ENCODE measurements at places on chromosomes 12 and 14.

DNA sequence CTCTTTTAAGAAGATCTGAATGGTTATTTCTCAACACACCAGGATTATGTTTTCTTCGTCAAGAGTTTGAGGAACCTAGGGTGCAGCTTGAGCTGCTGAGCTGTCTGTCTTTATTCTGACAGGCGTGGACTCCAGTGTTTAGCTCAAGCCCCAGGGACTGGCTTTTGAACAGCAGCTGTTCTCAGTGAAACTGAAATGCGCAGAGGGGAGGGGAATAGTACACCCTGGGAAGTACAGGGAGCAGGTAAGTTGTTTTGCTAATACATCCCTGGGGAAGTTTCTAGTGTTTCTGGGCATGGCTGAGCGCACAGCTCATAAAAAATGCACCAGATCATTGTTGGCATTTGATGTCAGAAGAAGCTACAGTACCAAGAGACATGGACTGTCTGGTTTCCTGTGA lies 659.8 kb downstream of the DIO2 start:
- DNase-seq: no peak

GRCh38 chr14:21092273-21093011 lies 6.0 kb downstream of the ZNF219 start:
- DNase-seq: peak; percentile 73

- no peak for DNase-seq
Measured at GRCh38 chr12:84502180-84502860, 410.3 kb downstream of the SLC6A15 start.

DNA sequence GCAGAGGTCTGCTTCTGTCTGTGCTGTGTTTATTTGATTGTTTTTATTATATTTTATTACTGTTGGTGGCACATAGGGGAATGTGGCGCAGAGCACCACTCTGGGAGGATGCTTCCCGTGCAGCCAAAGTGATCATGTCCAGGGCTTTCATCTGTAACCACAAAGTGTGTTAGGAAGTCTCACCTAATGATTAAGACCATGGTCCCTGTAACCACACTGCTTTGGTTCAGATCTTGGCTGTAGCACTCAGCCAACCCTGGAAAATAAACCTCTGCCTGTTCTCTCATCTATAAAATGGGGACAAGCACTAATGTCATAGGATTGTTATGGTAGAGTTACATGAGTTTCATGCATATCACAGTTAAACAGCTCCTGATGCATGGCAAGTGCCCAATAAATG lies 1.9 kb downstream of the RESF1 start:
- no peak for DNase-seq

- no peak for DNase-seq
Measured at GRCh38 chr12:16492820-16493797, 112.9 kb downstream of the LMO3 start.

DNA sequence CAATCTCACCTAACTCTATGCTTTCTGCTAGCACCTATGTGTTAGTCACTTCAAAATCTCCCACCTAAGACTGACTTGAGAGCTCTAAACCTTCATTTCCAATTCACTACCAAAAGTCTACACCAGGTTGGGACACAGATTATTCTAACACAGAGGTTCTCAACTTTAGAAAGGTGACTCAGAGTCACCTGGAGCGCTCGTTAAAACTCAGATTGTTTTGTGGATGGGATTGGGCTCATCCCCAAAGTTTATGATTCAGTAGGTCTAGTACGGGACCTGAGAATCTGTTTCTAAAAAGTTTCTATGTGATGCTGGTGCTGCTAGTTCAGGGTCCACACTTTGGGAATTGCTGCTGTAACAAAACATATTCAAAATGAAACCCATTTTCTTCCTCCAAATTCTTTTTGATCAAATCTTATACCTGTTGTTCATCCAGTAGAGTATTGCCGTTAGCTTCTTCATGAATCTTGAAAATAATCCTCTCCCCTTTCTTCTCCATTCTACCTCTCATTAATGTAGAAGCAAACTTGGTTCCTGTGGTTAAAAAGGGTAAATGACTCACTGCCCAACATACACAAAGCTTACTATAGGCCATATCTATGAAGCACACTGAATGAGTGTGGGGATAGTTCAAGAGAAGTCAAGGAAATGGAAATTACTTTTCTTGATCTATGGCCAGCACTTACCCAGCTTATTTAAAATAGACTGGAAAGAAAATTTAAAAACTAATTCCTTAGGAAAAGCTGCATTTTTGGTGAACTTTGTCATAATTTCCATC lies 206.7 kb downstream of the KIF21A start:
- no peak for DNase-seq

DNA sequence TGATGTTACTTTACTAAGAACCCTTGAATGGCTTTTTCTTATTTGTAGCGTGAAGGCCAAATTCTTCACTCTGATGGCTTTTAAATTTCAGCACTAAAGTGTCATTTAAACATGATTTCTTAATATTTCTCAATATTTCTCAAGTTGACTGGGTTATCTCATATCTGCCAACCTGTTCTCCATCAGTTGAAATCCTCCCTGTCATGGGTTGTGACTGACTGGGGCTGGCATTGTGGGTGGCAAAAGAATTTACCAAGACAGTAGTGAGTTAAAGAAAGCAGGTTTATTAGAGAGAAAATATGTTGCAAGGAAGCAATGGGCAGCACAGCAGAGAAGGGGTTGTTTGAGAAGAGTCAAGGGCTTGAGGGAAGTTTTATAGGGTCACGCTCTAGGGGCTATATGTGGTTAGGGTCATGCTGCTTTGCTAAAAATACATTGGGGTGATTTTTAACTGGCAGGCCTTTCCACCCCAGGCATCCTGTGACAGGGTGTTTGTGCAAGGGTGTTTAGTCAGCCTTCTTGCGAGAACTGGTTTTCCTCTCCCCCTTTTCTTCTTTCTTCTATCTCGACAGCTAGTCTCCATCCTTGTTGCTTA lies 232.8 kb upstream of the SEL1L start:
- DNase-seq: no peak

GRCh38 chr14:73824127-73824526 lies 27.5 kb upstream of the PTGR2 start:
- no peak for DNase-seq

- DNase-seq: no peak
Measured at GRCh38 chr12:93059925-93060665, 131.0 kb upstream of the EEA1 start.

GRCh38 chr12:54135621-54136350 lies 53.0 kb downstream of the SMUG1 start:
- DNase-seq: no peak

GRCh38 chr12:19643635-19644034 lies 204.3 kb downstream of the AEBP2 start:
- no peak for DNase-seq

DNA sequence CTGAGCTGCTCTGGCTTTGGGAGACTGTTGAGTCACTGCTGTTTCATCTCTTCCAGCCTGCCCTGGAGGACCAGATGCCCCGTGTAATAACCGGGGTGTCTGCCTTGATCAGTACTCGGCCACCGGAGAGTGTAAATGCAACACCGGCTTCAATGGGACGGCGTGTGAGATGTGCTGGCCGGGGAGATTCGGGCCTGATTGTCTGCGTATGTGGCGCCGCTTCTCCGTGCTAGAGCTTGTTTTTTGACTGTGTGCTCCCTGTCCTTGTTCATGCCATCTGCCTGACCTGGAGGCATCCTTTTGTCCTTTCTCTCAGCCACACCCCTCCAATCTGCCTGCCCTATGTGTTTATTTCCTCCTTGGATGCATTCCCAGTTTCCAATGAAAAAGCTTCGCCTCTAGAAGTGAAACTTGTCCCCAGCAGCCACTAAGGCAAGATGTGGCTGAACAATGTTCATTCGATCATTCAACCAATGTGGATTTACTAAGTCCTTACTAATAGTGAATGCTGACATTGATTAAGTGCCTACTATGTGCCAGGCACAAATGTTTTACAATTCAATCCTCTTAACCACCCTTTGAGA lies 98.6 kb downstream of the NT5DC3 start:
- no peak for DNase-seq

- DNase-seq: no peak
Measured at GRCh38 chr12:43551971-43552559, at the start of gene ADAMTS20. Gene ADAMTS20 (minus strand): TSS chr12:43552203. CDS start chr12:43551921, 282 bp downstream.

GRCh38 chr14:104983231-104983721 lies 2.3 kb upstream of the CLBA1 start:
- no peak for DNase-seq

DNA sequence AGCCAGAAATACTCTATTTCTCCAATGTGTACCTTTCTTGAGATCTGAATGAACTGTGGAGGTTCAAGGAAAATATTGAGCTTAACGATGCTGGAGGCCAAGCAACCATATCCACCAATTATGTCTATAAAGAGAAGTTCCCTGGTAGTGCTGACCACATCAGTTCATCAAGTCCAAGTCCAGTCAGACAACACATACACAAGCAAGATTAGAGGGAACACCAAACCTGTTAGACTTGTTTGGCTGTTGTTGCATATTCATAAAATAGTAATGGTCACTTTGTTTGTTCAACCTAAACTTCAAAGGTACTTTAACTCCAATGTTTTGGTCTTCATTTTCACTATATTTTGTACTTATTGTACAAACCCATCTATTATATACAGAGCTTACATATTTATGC lies 81.6 kb downstream of the LMO3 start:
- no peak for DNase-seq

DNA sequence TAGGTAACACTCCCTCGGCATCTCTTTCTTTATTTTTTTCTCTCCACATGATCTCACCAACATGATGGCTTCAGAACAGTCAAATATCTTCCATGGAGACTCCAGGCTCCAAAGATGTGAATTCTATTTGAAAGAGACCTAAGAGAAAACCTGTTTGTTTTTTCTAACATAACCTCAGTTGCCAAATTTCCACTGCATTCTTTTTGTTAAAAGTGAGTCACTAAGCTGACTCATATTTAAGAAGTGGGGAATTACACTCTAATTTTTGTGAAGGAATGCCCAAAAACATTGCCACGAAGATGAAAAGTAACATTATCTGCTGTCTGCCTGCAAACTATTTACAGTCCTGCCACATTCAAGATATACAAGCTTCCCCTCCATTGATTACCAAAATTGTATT lies 1337.6 kb downstream of the LRFN5 start:
- no peak for DNase-seq

DNA sequence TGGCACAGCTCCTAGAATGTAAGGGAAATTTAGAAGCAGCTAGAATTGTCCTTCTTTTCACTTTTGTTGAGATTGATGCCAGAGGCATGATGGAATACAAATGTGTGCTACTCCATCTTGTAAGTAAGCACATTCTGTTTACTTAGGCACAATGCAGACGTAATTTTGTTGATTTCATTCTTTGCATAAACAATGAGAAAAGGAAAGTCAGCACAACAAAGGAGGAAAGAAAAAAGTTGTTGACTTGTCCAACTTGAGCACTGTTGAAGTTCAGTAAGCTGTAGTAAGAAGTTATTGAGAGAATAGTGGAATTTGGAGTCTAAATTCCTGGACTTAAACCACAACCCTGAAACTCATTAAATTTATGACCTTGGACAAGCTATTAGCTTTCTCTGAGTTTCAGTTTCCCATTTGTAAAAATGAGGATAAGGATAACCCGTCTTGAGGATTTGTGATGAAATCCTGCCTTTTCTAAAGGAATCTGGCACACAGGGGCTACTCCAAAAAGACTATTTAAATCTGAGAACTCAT lies 19.4 kb upstream of the CNTN1 start:
- DNase-seq: no peak

GRCh38 chr14:56268673-56269072 lies 150.5 kb downstream of the PELI2 start:
- DNase-seq: no peak

GRCh38 chr12:114328292-114328691 lies 77.7 kb downstream of the TBX5 start:
- no peak for DNase-seq

DNA sequence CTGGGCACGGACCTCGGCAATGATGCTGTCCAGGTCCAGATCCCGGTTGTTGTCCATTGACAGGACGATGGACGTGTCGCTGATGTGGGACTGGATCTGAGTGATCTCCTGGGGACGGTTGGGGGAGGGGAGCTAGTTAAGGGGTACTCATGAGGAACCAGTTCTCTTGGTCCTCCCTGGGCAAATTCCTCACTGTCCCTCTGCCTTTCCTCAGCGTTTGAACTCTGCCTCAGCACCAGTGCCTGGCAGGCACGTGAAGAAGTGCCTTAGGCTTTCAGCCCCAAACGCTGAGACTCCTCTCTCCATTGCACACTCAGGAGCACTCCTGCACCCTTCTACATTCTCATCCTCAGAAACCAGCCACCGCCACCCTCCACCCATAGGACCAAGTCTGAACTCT lies 9.7 kb downstream of the KRT72 start:
- DNase-seq: no peak

GRCh38 chr14:91059576-91060350 lies 678 bp downstream of the RPS6KA5 start:
- peak; percentile 17 for DNase-seq

GRCh38 chr12:49920241-49920914 lies 16.7 kb upstream of the FAIM2 start:
- no peak for DNase-seq

GRCh38 chr12:116599285-116600136 lies 40.3 kb downstream of the MAP1LC3B2 start:
- DNase-seq: peak; percentile 36

DNA sequence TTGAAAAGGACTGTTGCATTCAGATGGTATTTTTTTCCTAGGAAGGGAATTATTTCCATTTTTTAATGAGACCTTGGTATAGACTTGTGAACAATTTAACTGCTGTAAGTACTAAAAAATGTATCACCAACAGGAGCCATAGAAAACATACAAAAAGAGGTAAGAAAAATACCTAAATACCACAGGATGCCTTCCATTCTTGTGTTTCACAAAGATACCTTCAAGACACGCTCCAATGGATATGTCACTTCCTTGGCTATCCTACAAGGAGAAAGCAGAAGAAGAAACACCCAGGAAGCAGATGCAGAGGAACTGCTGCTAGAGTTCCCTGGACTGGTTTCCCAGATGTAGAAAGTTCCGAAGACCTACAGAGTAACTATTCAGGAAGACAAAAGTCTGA lies 54.2 kb downstream of the PTPN21 start:
- DNase-seq: no peak

DNA sequence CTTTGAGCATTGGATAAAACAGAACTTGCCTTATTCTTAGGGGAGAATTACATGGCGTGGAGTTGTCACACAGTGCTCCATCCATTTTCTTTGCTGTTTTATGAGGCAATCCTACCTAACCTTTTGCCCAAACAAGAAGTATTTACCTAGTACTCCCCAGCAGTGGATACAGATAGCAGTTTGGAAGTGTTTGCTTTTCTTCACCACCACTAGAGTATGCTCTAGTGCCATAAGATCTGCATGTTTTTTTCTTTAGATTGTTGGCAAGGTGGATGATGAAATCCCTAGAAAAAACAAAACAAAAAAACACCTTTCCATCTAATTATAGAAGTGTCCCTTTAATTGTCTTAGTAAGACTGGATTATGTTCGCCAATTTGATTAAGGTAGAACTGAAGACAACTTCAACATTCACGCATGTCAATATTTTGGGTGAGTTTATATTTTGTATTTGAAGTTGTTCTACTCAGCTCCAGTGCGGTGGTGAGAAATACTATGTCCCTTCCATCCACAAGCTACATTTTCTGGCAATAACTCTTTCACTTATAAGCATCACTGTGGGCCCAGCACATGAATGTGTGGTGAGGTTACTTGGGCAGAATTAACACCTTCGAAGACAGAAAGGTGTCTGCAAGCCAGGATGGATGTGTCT lies 23.6 kb upstream of the TMEM260 start:
- DNase-seq: no peak
